Sigmoid colon (tissue), 7 donors: ENCODE measurements at places on chromosomes 11 and 22. TPM values are rescaled to one million over a fixed set of nuclear protein-coding genes. Genes with fewer than 3 reads are reported as not detected.

The SDHD gene
- 112 TPM for total RNA-seq

GRCh38 chr11:117822074-117823033 is 2.2 kb downstream of the FXYD2 start:
- H3K36me3 ChIP-seq = no peaks in the 10 kb centered on the region
- no peak overlapping the region for H3K4me3 ChIP-seq
- H3K4me1 ChIP-seq = no peaks in the 10 kb centered on the region
- H3K27ac ChIP-seq = no peak overlapping the region

The RIMBP3B gene
- total RNA-seq = not detected

DNA sequence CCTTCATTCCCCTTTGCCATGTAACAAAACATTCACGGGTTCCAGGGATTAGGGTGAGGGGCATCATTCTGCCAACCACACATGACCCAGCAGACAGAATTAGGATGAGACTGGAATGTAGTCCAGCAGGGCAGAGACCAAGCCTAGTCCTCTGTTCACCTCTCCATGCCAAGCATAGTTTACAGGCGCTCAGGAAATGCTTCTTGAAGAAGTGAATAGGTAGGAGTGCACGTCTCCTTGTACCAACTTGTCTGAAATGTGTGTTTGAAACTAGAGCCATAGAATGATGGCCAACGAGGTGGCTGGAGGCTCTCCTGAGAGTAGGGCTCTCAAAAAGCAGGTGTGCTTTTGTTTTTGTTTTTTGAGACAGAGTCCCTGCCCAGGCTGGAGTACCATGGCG is 8.2 kb downstream of the SPINDOC start:
- H3K27me3 ChIP-seq = no peaks in the 10 kb centered on the region
- H3K4me1 ChIP-seq = no peaks in the 10 kb centered on the region
- no peak overlapping the region for H3K4me3 ChIP-seq
- no peak for DNase-seq
- H3K36me3 ChIP-seq = peaks cover 88% of the 10 kb centered on the region

- H3K4me3 ChIP-seq = peak overlapping the region; percentile 84
- DNase-seq = no peak
- H3K27me3 ChIP-seq = no peaks in the 10 kb centered on the region
Observed at GRCh38 chr11:63840356-63841060, 1.6 kb downstream of the MARK2 start.

GRCh38 chr11:100923555-100923954 is 206.1 kb downstream of the PGR start:
- no peak overlapping the region for H3K4me3 ChIP-seq
- H3K27ac ChIP-seq = no peak overlapping the region
- H3K27me3 ChIP-seq = no peaks in the 10 kb centered on the region
- peaks cover 8% of the 10 kb centered on the region for H3K4me1 ChIP-seq
- no peaks in the 10 kb centered on the region for H3K36me3 ChIP-seq
- DNase-seq = no peak

The TMEM126A gene
- total RNA-seq = 45.1 TPM

The MMP8 gene
- total RNA-seq = not detected

DNA sequence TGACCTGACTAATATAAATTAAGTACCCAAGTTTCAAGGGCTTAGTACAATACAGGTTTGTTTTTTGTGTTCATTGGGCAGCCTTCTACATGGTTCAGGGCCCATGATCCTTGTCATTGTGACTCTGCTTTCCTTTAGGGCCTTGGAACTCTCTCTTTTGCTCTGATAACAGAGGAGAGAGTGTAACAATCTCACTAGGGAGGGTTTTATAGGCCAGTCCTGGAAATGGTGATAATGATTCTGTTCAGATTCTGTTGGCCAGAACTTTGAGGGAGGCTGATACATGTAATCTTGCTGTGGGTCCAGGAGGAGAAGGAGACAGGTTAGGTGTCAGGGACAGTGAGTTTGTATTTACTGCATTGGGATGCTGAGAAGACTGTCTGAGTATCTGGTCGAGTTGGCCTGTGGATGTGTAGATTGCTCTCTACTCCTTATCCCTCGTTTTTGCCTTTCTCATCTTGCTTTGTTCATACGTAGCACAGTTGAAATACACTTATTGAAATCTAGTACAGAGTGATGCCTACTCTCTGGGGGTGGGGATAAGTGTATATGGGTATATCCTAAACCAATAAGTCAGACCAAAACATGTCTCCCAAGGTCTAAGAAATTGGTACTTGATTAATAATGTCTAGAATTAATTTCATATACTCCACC is 37.5 kb upstream of the HEPHL1 start:
- no peak overlapping the region for H3K27ac ChIP-seq
- DNase-seq = no peak
- H3K27me3 ChIP-seq = no peaks in the 10 kb centered on the region

DNA sequence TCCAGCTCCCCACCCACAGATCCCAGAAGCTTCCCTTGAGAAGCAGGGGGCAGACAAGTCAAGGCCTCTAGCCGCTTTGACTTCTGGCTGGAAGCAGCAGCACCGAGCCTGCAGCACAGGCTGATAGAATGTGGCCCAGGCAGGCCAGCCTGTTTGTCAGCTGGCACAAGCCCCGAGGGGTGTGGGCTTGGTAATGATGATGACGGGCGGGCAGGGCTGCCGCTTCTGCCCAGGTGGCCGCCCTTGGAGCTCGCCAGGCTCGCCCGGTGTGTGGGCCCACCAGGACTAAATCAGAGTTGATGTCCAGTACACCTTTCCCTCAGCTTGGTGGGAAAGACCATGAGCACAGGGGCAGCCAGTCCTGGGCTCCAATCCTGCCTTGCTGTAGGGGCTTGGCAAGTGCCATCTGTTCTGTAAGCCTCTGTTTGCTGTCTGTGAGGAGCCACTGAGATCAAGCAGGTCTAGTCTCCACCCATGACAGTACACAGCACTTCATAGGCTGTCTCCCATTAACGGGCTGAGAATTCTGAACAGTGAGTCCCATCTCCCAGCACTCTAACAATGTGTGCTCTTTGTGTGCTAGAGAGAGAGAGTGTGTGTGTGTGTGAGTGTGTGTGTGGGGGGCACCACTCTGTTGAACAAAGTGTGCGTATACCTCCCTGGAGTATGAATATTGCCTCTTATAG is 26.8 kb downstream of the MICAL2 start:
- H3K36me3 ChIP-seq = no peaks in the 10 kb centered on the region
- peaks cover 92% of the 10 kb centered on the region for H3K4me1 ChIP-seq
- H3K27ac ChIP-seq = peak overlapping the region; percentile 79
- peak; percentile 86 for DNase-seq
- no peak overlapping the region for H3K4me3 ChIP-seq
- H3K27me3 ChIP-seq = no peaks in the 10 kb centered on the region
